ENCODE measurements at places on chromosomes 6 and 20.

DNA sequence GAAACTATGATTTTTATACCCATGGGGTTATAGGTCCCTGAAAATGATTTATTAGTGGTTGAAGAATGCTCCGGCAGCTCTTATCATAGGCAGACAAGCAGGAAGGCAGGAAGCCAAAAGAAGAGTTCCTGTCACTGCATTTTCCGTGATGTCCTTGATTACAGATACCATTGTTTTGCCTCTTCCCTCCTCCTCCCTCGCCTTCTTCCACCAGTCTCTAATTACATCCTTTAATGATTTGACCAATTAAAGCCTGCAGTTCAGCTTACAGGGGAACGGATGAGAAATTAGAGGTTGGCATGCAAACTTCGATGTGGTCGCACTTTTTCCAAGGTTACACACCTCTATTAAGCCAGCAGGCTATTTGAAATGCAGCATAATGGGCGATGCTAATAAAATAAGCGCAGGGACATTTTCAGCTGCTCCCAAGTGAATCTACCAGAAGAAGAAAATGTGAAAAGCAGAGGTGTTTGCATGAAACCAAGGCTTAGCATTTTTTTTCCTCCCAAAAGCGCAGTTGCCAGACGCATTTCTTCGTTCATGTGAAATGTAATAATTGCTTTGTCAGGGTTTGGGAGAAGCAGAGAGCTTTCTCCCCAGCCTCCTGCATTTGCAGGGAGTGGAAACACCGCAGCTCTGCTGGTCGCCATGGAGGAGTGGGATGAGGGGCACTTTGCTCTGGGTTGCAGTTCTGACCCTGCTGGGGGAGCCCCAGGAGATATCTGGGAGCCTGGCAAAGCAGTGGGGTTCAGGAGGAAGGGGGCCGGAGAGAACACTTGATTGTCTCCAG lies 6.0 kb downstream of the NOX3 start:
- no peak for DNase-seq

DNA sequence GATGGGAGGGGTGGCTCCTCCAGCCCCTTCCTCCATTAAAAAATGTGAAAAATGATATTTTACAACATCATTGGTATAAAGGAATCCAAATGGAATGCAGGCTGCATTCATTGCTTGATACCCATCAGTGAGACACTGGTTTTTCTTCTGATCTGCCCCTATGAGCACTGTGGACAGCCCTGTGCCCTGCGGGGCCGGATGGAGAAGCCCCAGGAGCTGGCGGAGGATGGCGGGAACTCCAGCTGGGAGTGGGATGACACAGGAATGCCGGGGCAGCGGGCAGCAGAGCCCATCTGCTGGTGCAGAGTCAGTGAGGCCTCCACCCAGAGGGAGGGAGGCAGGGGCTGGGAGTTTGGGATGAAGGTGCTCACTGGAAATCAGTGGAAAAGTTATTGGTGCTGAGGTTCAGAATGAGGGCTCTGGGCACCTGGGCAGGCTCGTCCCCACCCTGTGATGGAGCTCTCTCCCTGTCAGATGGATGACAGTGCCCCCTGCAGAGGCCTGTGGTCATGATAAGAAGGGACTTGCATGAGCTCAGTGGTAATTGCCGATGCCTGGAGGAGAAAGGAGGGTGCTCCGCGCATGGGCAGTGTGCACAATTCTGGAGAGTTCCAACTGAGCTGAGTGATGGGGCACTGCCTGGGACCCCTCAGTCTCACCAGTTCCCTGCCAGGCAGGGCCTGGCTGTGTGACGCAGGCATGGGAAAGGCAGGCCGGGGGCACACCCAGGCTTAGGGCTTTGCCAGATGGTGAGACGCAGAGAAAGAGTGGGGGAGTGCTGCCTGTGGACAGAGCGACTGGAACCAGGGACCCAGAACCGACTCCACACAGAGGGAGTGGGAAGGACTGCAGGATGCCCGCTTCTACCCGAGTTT lies 23.2 kb downstream of the CTCFL start:
- no peak for DNase-seq

GRCh38 chr6:106163966-106164877 lies 78.1 kb downstream of the PRDM1 start:
- no peak for DNase-seq

DNA sequence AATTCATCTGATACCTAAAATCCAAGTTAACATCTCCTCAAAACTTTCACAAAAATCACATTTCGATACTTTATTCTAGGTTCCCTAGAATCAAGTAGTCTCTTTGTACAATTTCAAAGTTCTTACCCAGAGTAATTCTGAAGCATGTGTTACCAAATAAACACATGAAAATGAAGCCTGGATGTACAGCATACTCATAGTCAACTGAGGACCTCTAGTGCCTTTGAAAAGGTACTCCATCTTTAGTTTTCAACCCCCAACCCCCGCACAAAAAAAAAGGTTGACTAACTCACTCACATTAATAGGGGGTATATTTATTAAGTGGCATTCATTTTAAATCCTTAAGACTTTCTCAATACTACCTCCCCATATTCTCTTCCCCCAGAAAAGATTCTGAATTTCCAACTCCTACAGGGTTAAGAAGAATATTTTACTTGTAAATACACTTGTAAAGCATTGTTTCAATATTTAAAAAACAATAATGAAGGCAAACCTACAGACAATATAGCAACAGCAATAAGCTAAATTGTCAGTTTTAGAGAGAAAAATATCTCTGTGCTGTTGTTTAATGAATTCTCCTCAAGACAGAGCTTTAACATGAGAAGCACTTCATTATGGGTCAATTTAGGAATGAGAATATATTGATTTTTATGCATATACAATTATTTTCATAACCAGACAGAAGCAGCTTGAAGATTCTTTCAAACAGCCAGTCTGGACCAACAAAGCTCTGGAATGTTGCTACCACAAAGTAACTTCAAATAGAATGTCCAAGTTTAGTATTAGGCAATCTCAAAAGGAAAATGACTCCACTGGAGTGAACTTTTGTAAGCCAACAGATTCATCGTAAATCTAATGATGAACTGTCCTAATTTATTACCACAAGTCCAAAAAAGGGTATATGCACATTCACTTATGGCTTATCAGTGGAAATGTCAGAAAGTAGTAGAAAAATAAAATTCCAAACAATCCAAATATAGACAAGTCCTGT lies 3.3 kb downstream of the PLN start:
- DNase-seq, result no peak

GRCh38 chr6:144768551-144769075 lies 483.5 kb downstream of the UTRN start:
- DNase-seq, result no peak

- no peak for DNase-seq
Observed at GRCh38 chr6:126633373-126633772, 293.5 kb downstream of the CENPW start.

DNA sequence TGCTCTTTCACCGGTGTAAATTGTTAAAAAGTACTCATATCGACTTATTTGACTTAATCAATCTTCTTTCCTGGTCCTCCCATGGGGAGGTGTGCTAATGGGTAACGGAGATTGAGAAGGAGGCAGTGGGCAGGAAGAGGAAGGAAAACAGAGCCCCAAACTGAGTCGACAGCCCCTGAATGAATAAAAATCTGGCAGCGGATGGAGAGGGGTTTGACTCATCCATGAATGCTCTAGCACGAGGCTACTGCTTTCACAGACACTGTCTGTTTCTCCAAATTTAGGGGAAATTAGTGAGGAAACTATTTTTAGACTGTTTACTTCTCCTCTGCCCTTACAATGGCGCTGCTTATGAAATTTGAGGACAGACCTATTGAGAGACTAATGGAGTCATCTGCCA lies 142.2 kb upstream of the ATXN1 start:
- no peak for DNase-seq

- DNase-seq, result no peak
Observed at GRCh38 chr6:3367630-3368029, 89.2 kb downstream of the SLC22A23 start.

DNA sequence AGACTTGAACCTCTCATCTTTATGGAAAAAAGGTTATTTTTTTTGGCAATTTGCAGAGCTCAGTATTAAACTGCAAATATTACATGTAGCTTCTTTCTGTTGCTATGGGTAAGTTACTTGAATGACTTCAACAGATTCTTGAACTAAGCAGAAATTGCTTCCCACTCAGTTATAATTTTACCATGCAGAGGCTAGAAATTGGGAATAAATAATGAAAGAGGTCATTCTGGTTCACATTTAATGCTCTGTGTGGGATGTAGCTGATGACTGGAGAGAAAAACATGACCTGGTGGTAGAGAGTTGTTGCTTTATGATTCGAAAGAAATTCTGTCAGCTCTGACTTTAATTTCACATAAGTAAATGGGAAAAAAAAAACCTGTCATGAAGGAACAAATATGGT lies 16.8 kb upstream of the ADGB start:
- DNase-seq, result no peak

Measured in cerebellar nuclear complex (tissue), 1 donor.